ENCODE measurements at places on chromosomes 5 and 9. TPM values are rescaled to one million over a fixed set of nuclear protein-coding genes. Genes with fewer than 3 reads are reported as not detected.
A peak's percentile ranks its signal among the peaks of the same experiment; 100 is the strongest.

DNA sequence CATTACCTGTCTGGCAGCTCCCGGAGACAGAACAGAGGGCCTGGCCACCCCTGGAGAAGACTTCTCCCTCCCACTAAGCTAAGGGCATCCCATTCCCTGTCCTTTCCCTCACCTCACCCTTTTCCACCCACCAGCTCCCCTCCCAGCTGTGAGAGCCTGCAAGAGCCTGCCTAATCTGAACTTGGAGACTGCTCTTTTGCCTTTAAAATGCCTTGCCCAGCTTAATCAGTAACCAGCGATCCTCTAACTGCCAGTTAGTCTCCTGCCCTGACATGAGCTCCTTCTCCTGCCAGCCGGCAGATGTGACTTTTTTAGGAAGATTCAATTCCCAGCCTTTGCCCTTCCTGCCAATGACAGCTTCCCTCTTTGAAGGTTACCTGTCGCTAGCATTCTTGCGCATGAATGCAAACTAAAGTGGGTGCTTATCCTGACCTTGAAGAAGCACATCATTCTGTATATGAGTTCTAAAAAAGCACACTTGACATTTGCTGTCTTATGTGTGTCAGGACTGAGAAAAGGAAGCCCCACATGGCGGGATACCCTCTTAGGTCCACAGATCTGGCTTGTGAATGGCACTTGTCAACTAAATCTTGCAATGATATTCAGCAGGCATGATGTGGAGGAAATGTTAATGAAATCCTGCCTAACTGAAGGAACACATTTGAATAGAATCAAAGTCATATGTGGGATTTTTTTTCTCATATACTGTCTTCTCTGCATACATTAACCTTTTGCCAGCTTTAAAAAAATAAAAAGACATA is 411.2 kb upstream of the SLC30A5 start:
- no peaks in the 10 kb centered on the region for H3K36me3 ChIP-seq
- H3K27me3 ChIP-seq: no peaks in the 10 kb centered on the region
- peak overlapping the region; percentile 67 for H3K27ac ChIP-seq
- H3K4me3 ChIP-seq: no peak overlapping the region

GRCh38 chr5:76427206-76428140 is 24.4 kb downstream of the IQGAP2 start:
- H3K4me1 ChIP-seq: peaks cover 45% of the 10 kb centered on the region
- no peak overlapping the region for H3K4me3 ChIP-seq
- DNase-seq: peak; percentile 43
- H3K36me3 ChIP-seq: no peaks in the 10 kb centered on the region
- peak overlapping the region; percentile 37 for H3K27ac ChIP-seq
- no peaks in the 10 kb centered on the region for H3K27me3 ChIP-seq

DNA sequence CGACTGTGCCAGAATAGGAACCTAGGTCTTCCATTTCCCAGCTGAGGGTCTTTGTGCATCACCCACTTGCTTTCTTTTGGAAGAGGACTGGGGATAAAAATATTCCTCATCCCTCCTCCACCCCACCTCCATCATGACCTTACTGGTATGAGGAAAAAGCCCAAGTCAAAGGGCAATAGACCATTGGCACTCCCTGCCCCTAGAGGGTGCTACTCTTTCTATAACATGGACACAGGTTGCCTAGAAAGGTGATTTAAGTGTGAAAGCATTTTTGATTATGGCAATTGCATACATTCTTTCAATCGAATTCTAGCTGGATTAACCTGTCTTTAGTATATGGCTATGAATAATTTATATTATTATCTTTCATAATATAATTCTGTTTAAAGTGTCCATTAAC is 22.8 kb upstream of the ZNF618 start:
- no peaks in the 10 kb centered on the region for H3K4me1 ChIP-seq
- no peak overlapping the region for H3K4me3 ChIP-seq
- peak; percentile 20 for DNase-seq
- no peaks in the 10 kb centered on the region for H3K27me3 ChIP-seq
- H3K36me3 ChIP-seq: no peaks in the 10 kb centered on the region

DNA sequence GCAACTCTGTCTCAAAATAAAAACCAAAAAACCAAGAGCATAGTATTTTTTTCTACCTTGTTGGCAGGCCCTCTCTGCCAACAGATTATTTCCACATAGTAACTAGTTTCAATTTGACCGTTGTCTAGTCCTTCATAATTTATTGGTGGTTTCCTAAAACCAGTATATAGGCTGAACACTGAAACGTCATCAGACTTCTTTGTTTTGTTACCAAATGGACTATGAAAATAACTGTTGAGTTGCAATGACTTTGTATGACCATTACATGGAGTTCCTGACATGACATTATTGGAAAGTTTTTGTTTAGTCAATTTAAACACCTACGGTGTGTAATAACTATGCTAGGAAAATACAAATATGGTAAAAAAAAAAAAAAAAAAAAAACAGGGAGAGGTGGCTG is 1.7 kb downstream of the AGGF1 start:
- peaks cover 13% of the 10 kb centered on the region for H3K36me3 ChIP-seq
- H3K27ac ChIP-seq: no peak overlapping the region
- no peak overlapping the region for H3K4me3 ChIP-seq
- H3K4me1 ChIP-seq: peaks cover 17% of the 10 kb centered on the region
- H3K27me3 ChIP-seq: no peaks in the 10 kb centered on the region

GRCh38 chr9:93636172-93636661 is 59.8 kb downstream of the PHF2 start:
- DNase-seq: no peak
- H3K27me3 ChIP-seq: no peaks in the 10 kb centered on the region
- H3K4me3 ChIP-seq: no peak overlapping the region
- H3K27ac ChIP-seq: no peak overlapping the region
- peaks cover 27% of the 10 kb centered on the region for H3K36me3 ChIP-seq
- H3K4me1 ChIP-seq: no peaks in the 10 kb centered on the region

GRCh38 chr5:1103505-1104326 is 8.1 kb downstream of the SLC12A7 start:
- no peak overlapping the region for H3K4me3 ChIP-seq
- H3K27me3 ChIP-seq: no peaks in the 10 kb centered on the region
- DNase-seq: peak; percentile 85
- H3K36me3 ChIP-seq: no peaks in the 10 kb centered on the region
- peak overlapping the region; percentile 85 for H3K27ac ChIP-seq
- peaks cover 54% of the 10 kb centered on the region for H3K4me1 ChIP-seq

- no peaks in the 10 kb centered on the region for H3K36me3 ChIP-seq
- no peak for DNase-seq
- H3K27me3 ChIP-seq: no peaks in the 10 kb centered on the region
- H3K4me3 ChIP-seq: no peak overlapping the region
These were observed 248.3 kb downstream of the FSTL4 start for GRCh38 chr5:133363807-133364587.

GRCh38 chr9:81074221-81074620 is 615.1 kb downstream of the TLE1 start:
- H3K27me3 ChIP-seq: no peaks in the 10 kb centered on the region
- no peaks in the 10 kb centered on the region for H3K36me3 ChIP-seq
- no peaks in the 10 kb centered on the region for H3K4me1 ChIP-seq
- H3K27ac ChIP-seq: no peak overlapping the region

- H3K4me1 ChIP-seq: peaks cover 18% of the 10 kb centered on the region
- H3K36me3 ChIP-seq: no peaks in the 10 kb centered on the region
- H3K27me3 ChIP-seq: no peaks in the 10 kb centered on the region
- DNase-seq: no peak
These were observed 15.8 kb downstream of the BTF3 start for GRCh38 chr5:73513996-73514395.

GRCh38 chr9:70480405-70480980 is 66.0 kb upstream of the KLF9 start:
- peak overlapping the region; percentile 96 for H3K27ac ChIP-seq
- no peaks in the 10 kb centered on the region for H3K27me3 ChIP-seq
- DNase-seq: peak; percentile 93
- no peak overlapping the region for H3K4me3 ChIP-seq

Gene TMEM174
- 0.38 TPM for total RNA-seq

Gene STPG3
- not detected for total RNA-seq

Gene IFNA21
- not detected for total RNA-seq

Gene ELAVL2
- total RNA-seq: 0.24 TPM

All from thyroid gland (tissue), 4 donors.